GF-D8 (cell line): ENCODE measurements at places on chromosomes 13 and 19.

DNA sequence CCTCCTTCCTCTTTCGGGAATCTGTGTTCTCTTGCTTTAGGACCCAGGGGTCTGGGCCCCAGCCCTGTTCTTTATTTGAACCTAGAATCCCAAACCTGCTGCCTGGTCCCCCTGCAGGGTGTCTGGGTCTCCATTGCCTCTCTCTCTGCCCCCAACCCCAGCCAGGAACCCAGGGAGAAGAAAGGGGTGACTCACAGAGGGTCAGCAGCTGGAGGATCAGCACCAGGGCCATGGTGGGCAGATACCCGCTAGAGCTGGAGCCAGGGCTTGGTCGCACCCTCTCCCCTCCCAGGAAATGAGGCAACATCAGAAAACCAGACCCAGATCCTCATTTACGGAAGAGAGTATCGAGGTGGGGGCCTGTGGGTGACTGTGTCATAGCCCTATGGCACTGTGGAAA lies at the start of gene OSCAR:
Gene OSCAR (minus strand): TSS at position 243 of the 400 bp plus-strand sequence. CDS start 11 bp downstream, at position 232.
- peak; percentile 80 for DNase-seq

DNA sequence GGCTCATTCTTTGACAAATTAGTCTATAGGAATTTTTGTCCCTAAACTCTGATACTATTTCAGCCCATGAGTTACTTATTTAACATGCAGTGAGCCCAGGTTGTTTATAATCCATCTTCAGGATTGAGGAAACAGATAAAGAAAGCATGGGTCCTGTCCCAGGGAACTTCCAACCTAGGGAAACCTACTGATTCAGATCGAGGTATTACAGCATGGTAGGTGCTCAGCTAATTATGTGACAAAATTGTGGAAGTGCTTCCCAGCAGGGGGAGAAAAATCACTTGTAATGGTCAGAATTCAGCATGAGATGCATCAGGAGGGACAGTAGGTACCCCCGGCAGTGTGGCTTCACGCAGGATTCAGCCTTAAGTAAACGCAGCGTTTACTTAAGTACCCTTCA lies 171.3 kb downstream of the NUFIP1 start:
- no peak for DNase-seq

DNA sequence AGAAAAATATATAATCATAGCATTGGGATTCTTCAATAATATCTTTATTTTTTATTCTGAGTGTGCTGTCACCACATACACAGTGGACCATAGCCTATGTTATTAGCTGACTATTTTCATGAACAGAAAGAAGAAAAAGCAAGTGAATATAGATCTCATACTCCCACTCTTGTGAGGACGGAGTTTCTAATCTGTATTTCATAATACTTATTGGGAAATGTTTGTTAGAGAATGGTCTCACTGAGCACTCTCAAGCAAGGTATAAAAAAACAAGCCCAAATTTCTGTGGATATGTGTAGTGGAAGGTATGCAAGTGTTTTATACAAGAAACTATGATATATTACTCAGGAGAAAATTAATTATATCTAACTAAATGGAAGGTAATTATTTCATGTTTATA lies 1218.1 kb downstream of the SLITRK1 start:
- no peak for DNase-seq

DNA sequence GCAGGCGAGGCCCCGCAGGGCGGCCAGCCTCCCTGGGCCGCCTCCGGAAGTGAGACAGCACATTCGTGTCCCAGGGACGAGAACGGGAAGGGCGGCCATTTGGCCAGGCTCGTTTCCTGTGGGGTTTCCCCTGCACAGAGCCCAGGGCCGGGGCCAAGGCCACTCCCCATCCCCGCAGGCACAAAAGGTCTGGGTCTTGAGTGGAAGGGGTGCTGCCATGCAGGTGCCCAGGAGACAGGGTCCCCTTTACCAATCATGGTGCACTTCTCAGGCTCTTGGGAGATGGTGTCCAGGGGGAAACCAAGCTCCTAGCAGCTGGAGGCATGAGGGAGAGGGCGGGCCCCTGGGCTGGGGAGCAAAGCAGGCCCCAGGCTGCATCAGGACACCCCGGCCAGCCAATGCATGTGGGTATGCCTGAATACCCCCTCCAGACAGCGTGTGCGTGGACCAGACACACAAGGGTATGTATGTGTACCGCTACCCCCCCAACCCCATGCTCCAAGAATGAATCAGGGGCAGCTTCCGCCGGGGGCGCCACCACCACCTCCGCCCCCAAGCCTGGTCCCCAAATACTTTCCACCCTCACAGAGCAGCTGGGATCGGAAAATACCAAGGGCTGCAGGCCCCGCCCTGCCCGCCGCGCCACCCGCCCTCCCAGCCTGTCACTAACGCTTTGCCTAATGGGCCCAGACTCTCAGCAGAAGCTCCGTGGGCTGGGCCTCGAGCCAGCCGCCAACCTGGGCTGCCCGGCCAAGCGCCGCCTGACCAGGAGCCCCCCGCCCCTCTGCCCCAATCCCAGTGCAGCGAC lies 37.6 kb upstream of the NANOS3 start:
- peak; percentile 81 for DNase-seq

- DNase-seq: no peak
These were observed 280.3 kb downstream of the DCT start for GRCh38 chr13:94199135-94199534.

- no peak for DNase-seq
These were observed 107.0 kb upstream of the GPR12 start for GRCh38 chr13:26867451-26868091.

DNA sequence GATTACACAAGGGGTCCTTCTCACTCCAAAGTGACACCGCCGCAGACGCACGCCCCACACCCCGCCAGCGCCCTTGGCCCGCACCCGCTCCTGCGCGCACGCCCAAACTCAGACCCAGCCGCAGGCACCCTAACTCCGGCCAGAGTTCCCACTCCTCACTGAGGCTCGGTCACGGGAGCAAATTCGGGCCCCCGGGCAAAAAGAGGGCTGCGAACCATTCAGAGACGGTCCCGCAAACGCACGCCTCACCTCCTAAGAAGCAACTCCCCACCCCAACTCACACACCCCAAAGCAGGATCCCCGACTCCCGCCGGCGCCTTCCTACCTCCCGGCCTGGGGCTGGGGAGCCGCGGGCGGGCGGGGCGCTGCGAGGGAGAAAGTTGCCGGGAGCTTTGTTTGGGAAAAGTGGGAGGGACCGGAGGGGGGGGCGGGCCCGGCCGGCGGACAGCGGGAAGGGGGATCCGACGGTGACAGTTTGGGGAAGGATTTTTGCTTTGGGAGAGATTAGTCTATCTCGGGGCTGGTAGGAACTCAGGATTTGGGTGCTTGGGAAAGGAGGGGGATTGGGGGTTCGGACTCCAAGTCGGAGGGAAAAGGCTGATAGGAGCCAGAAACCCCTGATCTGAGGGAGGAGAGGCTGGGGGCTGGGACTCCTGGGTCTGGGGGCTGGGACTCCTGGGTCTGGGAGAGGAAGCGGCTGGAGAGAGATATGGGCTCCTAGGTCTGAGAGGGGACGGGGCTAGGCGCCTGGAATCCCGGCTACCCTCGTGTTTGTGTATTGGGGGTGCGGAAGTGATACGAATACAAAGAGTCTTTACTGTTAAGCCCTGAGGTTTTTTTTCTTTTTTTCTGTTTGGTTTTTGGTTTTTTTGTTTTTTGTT lies at the start of gene TEAD2:
Gene TEAD2 (minus strand): TSS at position 369 of the 881 bp plus-strand sequence. CDS start 2,341 bp downstream, outside the sequence.
- DNase-seq: no peak

DNA sequence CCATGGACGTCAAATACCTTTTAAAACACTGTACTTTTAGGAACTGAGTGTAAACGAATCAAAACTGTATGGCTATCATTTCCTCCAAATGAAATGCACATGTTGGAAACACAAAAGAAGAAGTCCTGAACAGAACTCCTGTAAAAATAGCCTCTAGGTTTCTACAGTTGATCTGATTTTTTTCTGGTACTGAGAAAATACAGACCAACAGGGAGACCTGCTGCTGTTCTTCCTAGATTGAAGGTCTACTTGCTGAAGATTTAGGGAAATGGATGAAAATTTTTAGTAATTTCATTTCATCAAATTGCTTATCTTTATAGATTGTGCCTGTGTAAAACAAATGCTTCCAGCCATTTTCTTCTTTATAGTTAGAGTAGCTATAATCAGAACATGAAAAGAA lies 520.4 kb downstream of the SLITRK6 start:
- no peak for DNase-seq

GRCh38 chr13:113041293-113041690 lies 64.3 kb upstream of the F7 start:
- no peak for DNase-seq

DNA sequence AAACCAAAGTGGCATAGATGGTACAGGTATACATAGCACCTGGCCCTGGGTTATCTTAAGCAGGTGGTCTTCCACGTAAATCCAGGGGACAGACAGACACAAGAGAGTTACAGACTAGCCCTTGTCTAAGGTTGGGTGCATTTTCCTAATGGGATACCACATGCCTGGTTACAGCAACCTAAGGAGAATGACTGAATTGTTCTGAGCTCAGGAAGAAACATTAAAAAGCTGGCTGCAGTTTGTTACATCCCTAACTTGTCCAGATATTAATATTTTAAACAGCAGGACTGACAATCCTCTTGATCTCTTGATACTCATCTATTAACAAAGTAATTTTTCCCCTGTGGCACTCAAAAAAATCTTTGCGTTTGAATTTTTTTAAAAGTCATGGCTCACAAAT lies 102.2 kb upstream of the SERP2 start:
- DNase-seq: no peak

- DNase-seq: no peak
These were observed 51.1 kb upstream of the CYP4F8 start for GRCh38 chr19:15563931-15564330.

GRCh38 chr13:99196466-99197116 lies 4.1 kb upstream of the UBAC2 start:
- no peak for DNase-seq

DNA sequence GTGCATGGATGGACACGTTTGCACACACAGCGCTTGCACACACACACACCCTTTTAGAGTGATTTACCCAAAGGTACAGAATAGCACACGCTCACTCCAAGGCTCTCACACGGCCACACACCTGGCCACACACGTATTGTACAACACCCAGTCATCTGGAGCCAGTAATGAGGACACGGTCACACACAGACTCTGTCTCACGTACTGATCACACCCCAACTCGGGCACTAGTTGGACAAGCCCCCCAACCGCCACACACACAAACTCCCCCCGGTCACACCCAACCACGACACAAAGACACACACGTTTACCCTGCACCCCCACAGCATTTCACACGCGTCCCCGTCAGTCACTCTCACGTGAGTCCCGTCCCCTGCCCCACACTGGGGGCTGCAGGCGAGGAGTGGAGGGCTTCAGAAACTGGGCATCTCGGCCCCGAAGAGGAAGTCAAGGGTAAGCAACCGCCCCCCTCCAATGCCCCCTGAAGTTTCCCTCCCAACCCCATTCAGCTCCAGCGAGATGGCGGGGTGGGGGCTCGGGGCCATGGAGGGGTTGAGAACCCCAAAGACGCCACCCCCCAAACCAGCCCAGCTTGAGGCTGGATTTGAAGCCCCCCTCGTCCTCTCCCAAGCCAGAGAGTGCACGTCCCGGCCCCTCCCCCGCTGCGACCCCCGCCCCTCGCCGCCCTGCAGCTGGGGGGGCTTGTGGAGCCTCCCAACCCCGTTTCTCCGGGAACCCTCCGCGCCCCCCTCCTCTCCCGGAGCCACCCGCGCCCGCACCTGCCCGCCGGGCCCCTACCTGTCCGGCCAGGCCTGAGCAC lies 599 bp downstream of the OLFM2 start:
- no peak for DNase-seq

DNA sequence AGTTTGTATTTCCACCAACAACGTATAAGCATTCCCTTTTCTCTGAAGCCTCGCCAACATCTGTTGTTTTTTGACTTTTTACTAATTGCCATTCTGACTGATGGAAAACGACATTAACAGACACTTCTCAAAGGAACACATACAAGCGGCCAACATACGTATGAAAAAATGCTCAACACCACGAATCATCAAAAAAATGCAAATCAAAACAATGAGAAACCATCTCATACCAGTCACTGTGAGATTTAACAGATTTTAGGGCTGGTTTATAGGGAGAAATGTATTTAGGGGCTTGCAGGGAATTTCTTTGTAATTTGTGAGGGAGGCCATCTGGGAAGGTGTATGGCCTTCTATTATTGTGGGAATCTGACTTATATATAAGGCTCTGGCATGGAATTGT lies 2.8 kb upstream of the DZIP1 start:
- DNase-seq: no peak

- no peak for DNase-seq
These were observed 76.2 kb downstream of the FOXO1 start for GRCh38 chr13:40590112-40590862.
